T-cell (primary cell): ENCODE measurements at places on chromosomes 7 and 10.

- DNase-seq = no peak
Measured at GRCh38 chr10:133453516-133454203, at the start of gene SCART1. TSS of gene SCART1 (plus strand) at chr10:133453945. CDS start at chr10:133453998, 53 bp downstream.

DNA sequence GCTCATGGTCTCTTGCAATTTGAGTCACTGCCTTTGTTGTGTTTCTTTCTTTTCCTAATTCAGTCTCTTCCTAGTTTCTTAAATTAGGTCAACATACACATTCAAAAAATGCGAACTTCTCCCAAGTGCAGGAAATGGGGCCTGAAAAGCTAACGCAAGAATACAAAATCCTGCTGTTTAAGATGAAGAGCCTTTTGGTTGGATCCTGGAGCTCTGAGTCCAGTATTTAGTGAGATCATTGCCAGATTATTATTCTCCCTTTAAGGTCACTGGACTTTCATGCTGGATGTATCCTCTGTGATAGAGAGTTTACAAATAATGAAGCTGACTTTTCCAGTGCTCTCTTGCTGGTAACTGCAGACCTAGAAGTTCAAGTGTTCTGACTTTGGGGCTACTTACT is 401.9 kb upstream of the MKI67 start:
- no peak for DNase-seq

- DNase-seq = no peak
Measured at GRCh38 chr10:126268013-126268920, 120.0 kb downstream of the ADAM12 start.

DNA sequence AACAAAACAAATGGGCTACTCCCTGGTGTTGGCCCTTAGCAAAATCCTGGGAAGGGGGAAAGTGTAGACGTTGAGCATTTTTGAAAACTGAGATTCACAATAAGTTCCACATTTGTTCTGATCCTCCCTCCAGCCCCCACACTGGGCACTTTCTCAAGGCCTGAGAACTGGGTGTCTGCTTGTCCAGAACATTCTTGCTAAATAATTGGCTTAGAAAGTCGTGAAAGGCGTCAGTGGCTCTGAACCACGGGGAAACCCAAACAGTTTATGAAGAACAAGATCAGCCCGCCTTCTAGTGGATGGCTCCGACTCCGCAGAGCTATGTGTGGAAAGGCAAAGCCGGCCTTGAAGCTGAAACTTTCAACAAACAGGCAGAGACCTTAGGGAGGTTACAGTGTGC is 370.1 kb downstream of the PRPF18 start:
- DNase-seq = no peak

DNA sequence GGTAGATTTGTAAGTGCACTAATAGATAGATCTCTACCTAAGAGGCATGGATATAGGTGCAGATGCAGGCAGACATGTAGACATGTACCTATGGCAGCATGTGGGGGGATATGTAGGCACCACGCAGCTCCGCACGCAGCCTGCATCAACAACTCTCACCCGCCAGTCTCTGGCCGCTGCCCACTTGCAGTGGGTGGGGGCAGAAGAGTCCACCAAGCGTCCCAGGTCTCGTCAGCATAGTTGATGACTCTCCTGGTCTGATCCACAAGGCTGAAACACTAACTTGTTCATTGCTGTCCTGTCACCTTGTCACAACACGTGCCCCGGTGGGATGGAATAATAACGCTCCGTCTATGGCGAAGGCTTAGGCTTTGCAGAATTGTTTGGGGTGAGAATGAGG is 252.0 kb downstream of the ADARB2 start:
- DNase-seq = no peak

- no peak for DNase-seq
Measured at GRCh38 chr7:13541326-13541725, 448.1 kb downstream of the ETV1 start.

DNA sequence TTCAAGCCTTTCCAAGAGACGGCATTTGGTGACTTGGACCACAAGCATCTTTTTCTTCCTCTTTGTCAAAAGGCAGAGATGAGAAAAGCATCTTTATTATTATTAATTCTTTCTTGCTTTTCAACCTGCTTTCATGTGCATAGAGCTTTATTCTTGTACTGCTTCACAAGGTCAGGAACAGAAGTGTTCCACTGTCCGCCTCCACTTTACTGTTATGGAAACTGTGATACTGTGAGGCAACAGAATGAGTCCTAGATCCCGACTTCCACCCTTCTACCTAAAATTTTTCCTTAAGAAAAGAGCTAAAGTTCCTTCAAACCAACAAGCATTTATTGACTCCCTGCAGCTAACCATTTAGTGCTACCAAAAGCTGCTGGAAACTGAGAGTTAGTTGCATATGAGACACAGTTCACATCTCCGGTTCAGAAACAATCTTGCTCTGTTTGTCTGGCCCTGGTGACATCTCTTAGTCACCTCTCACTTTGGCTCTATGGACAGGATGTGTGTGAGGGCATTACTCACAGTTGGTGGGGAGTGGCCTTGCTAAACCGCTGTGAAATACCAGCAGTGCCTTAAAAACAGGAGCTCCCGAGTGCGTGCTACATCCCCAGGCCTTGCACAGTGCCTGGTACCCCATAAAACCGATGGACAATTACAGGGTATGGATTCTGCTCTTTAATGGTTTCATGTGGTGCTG is 77.1 kb upstream of the TRIL start:
- no peak for DNase-seq
